ENCODE measurements at places on chromosomes 6 and 20.

DNA sequence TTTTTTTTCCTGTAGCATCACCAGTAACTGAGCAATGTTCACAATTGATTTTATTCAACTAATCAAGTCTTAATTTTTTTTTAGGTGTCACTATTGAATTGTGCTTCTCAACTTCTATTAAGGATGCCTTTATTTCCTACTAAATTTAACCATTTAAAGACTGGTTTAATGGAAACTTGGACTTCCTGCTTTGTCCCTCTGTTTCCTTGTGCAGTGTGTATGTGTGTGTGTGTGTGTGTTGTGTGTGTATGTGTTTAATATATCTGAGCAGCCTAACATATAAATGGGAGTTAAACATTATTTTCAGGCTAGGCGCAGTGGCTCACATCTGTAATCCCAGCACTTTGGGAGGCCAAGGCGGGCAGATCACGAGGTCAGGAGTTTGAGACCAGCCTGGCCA, 1.8 kb downstream of the SERPINB6 start:
- no peak for DNase-seq

DNA sequence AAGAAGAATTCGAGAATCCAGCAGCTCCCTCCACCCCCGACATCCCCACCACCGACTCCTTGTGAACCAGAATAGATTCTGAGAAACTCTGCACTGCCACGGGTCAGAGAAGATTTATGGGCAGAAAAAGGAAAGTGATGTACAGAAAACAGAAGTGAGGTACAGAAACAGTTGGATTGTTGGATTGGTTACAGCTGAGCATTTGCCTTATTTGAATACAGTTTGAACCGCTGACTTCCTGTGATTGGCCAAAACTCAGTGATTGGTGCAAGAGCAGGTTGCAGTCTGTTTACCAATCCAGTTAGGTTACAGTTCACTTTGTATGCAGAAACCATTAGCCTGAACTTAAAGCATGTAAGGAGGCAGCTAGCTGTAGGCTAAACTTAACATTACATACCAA, 131.2 kb upstream of the HDDC2 start:
- no peak for DNase-seq

GRCh38 chr6:148851683-148852556, 105.1 kb downstream of the UST start:
- DNase-seq: no peak

DNA sequence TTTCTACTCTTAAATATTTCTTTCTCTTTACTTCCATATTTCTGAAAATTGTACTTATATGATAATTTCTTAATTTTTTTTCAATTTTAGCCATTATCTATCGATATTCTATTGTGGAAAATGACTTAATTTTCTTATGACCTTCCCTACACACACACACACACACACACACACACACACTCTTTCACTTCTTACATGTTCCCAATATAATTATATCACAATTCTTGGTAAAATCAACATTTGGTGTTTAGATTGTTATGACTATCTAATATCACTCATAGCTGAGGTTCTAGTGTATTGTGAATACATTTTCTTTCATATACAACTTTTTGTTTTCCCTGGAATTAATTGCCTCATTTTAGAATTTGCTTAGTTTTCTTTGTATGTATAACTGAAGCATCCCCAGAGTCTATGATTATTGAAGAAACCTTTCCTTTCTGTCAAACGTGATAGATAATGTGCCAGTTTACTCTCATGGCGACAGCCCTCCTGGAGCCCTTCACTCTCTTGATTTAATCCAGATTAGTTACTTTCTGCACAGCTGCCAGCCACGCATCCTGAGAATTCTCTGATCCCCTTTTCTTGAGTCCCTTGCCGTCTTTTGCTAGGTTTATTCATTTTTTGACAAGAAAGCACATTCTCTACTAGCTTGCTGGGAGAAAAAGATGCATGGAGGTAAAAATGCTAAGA, 63.4 kb downstream of the RNF182 start:
- DNase-seq: no peak

DNA sequence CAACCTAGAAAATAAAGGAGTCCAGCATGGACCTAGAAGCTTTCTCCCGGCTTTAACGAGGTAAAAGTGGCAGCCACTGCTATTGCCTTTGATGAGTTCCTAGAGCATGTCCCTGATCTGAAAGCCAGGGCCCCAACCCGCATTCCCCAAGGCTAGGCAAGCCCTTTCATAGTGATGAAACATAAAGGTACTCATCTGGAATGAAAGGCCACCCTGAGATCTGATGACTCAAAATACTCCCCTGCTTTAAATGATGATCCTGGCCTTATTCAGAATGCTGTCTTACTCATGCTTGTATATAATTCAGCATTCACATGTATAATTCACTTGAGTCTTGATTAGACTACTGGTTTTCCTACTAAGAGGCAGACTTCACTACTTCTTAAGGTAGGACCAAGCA, 21.3 kb downstream of the TTPAL start:
- DNase-seq: no peak

DNA sequence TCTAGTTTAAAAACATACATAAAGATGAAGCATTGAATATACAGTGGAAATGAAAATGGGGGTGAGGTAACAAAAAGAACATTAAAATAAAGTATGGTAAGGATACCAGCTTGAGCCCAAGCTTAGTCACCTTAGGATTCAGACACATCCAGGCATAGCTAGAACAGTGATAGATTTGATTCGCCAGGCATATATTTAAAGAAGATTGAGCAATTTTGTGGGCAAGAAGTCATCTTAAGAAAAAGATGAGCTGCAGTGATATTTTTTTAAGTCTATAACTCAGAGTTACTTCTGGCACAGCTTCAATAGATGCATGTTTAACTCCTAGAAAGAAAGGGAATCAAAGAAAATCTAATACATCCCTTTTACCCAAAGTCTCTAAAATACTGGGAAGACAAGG, 97.9 kb downstream of the BMP5 start:
- DNase-seq: no peak

DNA sequence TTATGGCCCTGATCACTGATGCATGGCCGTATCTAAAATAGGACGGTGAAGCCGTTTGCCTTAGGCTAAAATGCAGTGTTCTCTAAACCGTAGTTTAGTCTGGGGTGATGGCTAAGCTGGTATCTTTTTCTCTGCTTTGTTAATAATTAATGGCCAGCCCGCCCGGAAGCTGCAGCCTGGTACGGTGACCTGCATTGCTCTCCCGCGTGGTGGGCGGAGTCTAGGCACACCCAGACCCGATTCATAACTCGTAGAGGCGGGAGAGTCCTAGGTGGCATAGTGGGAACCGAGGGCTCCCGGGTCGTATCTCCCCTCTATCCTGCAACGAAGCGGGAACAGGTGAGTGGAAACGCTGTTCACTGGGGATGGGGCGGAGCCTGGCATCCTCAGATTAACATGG, 5.5 kb downstream of the CDH4 start:
- no peak for DNase-seq

- DNase-seq: no peak
These were observed 1.2 kb downstream of the TBX18 start for GRCh38 chr6:84763003-84763885.

DNA sequence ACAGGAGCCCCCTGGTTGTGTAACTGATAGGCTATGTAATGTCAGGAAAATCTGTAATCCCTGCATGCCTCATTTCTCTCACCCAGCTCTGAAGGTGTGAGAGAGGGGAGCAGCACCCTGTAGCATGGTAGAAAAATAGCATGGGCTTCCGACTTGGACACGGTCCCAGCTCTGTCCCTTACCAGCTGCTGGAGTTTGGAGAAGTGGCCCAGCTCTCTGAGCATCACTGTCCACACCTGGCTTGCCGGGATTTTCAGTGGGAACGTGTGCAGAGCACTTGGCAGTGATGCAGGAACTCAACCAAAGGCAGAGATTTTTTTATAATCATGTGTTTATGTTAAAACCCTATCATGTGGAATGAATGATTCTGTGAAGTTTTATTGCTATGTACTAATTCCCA, 34.6 kb downstream of the STK35 start:
- no peak for DNase-seq

- DNase-seq: no peak
These were observed 14.2 kb upstream of the FAM162B start for GRCh38 chr6:116779573-116780164.

- DNase-seq: no peak
These were observed 123.7 kb downstream of the CCDC170 start for GRCh38 chr6:151617539-151617938.

DNA sequence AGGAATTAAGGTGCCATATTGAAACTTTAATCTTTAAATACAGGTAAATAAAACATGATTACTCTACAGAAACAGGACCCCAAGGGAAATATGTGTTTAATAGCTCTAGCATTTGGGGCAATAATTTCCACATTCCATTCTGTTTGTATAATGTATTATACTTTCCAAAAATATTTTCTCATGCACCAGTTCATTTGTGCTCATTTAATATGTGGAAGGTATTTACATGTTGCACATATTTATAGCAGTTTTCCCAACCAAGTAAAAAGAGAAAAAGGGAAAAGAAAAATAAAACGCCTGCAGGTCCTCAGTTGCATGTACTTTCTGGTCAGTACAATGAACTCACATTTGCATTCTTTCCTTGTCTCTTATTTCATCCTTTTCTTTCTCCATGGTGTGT, 129.5 kb upstream of the SULF2 start:
- DNase-seq: no peak

DNA sequence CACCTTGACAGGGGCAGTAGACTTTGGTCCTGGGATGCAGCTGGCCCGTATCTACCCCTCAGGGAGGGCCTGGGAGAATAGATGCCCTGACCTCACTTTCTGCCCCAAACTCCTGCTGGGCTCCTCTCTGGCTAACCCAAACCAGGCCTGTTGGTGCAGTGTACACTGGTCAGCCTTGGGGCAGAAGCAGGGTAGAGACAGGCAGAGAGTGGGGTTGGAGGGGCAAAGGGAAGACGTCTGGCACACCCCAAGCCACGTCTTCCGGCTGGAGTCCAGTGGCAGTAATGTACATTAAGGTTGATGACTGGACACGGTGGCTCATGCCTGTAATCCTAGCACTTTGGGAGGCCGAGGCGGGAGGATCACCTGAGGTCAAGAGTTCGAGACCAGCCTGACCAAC, 9.3 kb downstream of the DDR1 start:
- DNase-seq: no peak

DNA sequence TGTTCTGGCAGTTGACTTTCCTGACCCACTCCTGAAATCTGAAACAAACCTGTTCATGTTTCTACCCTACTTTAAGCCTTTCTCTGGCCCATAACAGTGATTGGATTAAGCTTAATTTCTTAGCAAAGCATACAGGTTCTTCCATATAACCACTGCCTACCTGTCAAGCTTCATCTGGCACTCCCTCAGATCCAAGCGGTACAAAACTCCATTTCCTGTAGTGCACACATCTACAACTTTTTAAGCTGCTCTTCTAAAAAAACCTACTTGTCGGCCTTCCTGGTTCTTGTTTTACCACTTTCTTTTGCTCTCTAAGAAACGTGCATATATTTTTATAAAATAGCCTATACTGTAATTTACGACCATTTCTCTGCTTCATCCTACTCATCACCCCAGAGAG, 916 bp upstream of the PPP1R11 start:
- no peak for DNase-seq

DNA sequence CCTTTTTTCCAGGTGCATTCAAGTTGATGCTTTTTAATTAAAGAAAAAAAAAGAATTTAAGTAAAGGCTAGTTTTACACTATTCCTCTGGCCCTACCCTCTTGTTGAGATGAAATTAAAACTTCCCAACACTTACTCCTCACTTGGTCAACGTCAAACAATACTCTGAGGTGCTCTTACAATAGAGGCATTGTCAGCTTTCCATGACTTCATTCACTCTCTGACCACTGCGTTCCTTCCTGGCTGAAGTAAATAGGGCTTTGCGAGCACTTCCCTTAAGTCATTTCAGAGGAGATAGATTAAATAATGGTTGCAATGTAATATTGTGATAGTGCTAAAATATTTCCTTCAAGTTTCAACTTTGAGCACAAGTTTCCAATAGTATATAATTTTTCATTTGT, 229.8 kb upstream of the CEP162 start:
- DNase-seq: no peak

- DNase-seq: no peak
These were observed 102.0 kb upstream of the TNFAIP3 start for GRCh38 chr6:137765059-137765458.
